ENCODE measurements at places on chromosomes 5 and 9.

DNA sequence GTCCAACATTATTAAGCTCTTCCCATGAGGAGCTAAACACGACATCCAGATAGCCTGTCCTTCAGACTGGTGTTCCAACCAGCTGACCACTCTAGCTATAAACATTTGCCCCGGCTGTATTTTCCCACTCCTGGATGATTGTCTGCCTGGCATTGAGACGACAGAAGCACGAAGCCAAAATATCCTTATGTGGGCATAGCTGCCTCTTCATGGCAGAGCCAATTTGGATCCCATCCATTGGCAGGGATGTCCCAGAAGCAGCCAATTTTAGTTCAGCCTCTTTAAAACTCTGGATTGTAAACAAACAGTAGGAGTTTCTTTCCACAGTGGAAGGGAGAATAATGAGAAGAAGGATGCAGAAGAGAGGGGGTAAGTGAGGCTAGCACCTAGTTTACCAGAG is 507.6 kb downstream of the CETN3 start:
- no peak for DNase-seq

- DNase-seq, result peak; percentile 5
Observed at GRCh38 chr9:7318920-7319319, 480.7 kb downstream of the DMAC1 start.

GRCh38 chr5:43078956-43079355 is 38.8 kb upstream of the ANXA2R start:
- no peak for DNase-seq

- no peak for DNase-seq
Observed at GRCh38 chr5:72363166-72363802, 43.1 kb downstream of the PTCD2 start.

- peak; percentile 51 for DNase-seq
Observed at GRCh38 chr5:14326035-14326903, 183.1 kb downstream of the TRIO start.

Data from SK-MEL-5 (cell line).